Stimulated activated CD8-positive, alpha-beta memory T cell treated with anti-CD3 and anti-CD28 coated beads, Interleukin-7, amount 100 ng/mL, for 1 hour (primary cell): ENCODE measurements at places on chromosomes 4 and X.

- no peak for DNase-seq
These were observed 63.9 kb downstream of the PLS3 start for GRCh38 chrX:115624916-115625315.

DNA sequence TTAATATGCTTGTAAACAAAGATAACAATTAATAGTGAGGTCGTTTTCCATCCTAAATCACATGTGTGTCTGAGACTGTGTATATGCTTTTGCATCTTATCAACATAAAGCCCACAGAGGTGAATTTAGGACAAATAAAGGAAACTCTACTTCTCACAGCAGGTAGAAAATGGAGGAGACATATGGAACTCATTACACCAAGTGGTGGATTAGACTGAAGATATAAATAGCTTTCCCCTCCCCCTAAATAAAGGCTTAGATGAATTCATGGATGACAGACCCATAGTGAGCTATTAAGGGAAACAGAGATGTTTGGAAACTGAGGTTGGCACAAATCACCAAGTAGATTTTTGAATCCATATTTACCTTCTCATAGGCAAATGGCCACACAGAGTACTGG is 79.7 kb downstream of the GRIA3 start:
- DNase-seq: no peak

GRCh38 chr4:108730579-108730978 is 32.3 kb downstream of the ETNPPL start:
- no peak for DNase-seq

DNA sequence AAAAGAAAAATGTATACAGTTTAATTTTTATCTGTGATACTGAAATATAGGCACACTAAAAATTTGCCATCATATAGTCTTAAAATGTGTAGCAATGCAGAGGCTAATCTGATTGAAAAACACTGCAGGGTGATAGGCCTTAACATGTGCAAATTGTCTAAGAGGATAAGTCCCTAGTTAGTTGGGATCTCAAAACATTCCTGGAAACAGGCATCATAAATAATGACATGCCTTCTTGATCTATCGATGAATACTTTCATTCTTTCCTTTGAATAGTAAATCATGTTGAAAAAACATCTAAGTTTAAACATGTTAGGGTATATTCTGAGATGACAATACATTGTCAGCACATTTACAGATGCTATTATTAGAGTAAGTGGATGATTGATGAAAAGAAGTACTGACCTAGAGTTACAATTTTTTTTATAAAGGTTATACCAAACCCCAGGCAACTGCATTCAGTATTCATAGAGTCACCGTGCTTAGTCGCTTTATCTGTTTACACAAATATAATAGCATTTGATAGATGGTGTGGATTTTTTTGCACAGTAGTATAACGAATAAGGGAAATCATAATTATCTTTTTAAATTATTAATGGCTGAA is 668.2 kb upstream of the ADGRL3 start:
- DNase-seq: no peak

DNA sequence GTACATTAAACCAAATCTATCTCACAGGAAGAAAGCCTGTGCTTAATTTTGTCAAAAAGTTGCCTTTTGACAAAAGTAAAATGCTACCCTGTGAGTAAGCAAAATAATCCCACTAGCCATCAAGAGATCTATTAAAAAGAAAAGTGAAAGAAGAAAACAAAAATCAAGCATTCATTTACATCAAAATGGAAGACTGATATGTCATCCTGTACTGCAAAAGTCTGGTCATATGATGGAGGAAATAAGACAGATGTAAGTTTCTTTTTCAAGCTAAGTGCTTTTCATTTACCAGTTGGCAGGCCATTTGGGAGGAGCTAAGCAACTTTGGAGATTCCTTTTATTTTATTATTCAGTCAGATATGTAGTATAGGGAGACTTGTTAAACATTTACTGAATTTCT is 387.4 kb downstream of the SPOCK3 start:
- DNase-seq: no peak

GRCh38 chr4:175651756-175652310 is 160.2 kb downstream of the GPM6A start:
- no peak for DNase-seq

GRCh38 chrX:72026341-72027023 is 105.2 kb downstream of the RTL5 start:
- DNase-seq: no peak

GRCh38 chr4:152954741-152955140 is 18.6 kb downstream of the FHDC1 start:
- no peak for DNase-seq

GRCh38 chrX:13082206-13083065 is 38.0 kb upstream of the FAM9C start:
- no peak for DNase-seq

GRCh38 chr4:23956601-23957364 is 66.9 kb upstream of the PPARGC1A start:
- DNase-seq: no peak

DNA sequence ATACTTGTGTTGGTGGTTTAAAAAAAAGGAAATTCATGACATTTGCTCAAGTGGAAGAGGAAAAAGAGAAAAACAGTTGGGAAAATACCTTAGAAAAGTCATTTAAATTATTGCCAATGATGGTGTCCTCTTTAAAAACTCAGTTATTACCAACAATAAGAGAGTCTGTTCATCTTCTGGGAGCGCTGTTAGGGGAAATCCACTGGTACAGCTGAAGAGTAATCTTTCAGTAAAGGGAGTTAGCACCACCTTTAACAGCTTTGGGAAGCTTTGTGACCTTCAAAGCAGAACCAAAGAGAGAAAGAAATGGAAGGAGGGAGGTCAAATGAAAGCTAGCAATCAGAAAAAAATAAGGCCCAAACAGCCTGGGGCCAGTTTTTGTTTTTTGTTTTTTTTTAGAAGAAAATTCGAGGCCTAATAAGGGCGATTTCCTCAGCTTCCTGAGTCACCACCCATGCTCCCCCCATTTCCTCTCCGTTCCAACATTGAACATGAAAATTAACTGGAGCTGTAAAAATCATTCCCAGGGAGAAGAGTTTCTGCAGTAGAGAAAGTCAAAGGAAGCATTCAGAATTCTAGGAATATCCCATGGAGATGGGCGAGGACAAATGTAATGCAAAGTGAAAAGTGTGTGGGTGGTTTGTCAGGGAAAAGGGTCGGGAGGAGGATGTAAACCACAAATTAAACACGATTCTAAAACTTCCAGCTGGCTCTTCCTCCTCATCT is 115.1 kb downstream of the SH3KBP1 start:
- DNase-seq: no peak

- no peak for DNase-seq
These were observed 6.0 kb upstream of the BTC start for GRCh38 chr4:74800310-74800709.

DNA sequence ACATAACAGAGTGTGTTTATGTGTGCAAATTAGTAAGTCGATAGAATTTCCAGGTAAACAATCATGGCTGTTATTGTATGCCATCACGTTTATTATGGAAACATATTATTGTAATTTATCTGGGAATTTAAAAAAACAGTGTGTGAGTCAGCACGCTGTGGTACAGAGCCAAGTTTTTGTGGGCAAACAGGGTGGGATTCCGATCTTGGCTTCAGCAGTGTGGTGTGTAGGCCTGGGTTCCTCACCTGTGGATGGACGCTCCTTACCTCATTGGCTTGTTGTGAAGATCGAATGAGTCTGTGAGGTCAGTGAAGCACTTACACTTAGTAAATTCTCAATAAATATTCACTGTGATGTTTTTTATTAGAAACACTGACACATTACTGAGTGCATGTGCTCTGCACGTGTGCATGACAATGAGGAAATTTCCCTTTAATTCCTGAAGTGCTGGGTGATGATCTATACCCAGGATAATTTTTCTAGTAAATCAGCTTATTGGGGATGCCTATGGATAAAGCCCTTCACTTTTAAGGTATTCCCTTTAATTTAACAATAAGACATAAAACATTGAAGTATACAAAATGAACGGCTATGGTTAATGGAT is 36.4 kb downstream of the SLIT2 start:
- DNase-seq: no peak

GRCh38 chr4:72951628-72952027 is 117.9 kb downstream of the COX18 start:
- DNase-seq: no peak
